ENCODE measurements at places on chromosomes 13 and 19.

DNA sequence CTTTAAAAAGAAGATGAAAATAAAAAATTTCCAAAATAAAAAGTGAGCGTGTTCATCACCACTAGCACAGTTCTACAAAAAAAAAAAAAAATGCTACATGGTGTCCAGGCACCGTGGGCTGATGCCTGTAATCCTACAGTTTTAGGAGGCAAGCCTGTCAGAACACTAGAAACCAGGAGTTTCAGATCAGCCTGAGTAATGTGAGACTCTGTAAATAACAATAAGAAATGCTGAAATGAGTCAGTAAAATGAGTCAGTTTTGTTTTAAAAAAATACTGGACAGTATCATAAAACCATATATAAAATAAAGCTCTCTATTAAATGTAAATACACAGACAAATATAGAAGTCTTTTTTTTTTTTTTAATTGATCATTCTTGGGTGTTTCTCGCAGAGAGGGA is 30.0 kb downstream of the ZNF91 start:
- DNase-seq = no peak

DNA sequence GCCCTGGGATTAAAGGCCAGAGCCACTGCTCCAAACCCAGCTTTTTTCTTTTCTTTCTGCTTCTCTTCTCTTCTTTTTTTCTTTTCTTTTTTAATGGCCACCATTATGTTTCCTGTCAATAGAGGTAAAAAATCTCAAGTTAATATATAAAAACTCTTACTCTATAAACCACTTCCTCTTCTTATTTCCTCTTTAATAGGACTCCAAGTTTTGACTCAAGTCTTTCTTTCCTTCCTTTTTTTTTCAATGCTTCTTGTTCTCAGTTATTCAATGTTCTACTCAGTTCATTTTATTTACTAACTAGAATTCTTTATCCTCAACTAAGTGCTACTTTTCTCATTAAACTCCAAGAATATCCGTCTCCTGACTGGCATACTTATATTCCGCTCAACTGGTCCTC is 27.1 kb upstream of the MYCBP2 start:
- no peak for DNase-seq

DNA sequence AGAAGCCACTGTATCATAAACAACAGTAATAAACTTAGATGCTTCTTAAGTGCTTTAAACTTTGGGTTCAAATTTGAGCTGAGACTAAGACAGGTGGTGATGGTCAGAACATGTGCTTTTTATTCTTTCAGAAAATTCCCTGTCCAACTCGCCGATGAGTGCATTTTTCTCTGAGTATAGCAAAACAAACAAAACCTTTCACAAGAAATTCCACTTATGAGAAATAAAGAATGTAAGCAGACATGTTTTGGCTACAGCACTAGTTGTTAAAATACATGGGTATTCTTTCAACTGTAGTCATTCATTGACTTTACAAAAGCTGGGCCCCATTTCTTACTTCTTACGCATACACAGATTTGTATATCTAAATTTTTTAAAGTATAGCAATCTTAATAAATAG is 125.6 kb downstream of the SPRY2 start:
- DNase-seq = no peak

GRCh38 chr19:58354478-58355030 is 1.3 kb upstream of the A1BG start:
- DNase-seq = no peak

DNA sequence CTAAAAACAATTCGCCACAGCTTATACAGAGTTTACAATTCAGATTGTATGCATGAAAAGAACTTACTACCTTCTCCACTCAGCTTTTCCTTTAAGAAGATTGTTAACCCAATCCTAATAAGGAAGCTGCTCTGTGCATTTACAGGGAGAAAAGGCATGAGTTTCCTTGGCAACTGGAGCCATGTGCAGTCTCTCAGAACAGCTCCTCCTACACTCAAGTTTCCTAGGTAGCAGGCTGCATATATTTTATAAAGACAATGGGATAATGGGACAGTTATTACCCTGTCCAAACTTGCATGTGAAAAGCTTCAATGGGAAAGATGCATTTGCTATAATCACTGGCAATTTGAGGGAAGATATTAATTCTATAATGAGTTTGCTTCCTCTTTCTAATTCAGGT is 125.5 kb upstream of the TRPC4 start:
- no peak for DNase-seq

DNA sequence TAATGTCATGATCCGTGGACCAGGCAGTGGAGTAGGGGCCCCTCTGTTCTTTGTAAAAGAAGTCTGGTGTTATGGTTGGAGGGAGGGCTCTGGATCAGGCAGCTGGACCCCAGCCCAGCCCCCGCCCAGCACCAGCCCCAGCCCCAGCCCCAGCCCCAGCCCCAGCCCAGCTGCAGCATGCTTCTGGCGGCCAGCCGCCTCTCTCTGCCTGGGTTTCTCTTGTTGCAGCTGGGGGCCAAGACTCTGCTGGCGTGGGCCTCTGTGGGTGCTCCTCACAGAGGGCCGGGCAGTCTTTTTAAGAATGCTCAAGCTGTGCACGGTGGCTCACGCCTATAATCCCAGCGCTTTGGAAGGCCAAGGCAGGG is 17.9 kb downstream of the DOT1L start:
- no peak for DNase-seq

- DNase-seq = no peak
Observed at GRCh38 chr19:7641290-7642276, 4.7 kb downstream of the STXBP2 start.

GRCh38 chr19:18044825-18045304 is 36.9 kb downstream of the ARRDC2 start:
- peak; percentile 71 for DNase-seq

GRCh38 chr19:8255426-8256125 is 46.4 kb downstream of the CERS4 start:
- DNase-seq = no peak

DNA sequence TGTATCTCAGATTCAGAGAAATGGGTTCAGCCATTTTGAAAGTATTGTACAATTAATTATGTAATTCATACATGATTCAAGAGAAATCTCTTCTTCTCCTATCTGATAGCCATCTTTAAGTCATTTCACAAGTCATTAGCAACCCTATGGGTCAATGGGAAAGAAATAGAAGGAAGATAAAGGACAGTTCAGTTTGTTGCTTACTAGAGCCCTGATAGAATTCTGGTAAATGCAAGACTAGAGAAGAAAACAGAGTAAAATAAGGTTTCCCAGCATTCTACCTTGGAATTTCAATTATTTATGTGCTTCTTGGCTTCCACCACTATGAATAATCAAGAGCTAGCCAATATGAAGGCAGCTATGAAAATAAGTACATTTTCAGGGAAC is 117.7 kb downstream of the LHFPL6 start:
- DNase-seq = no peak

DNA sequence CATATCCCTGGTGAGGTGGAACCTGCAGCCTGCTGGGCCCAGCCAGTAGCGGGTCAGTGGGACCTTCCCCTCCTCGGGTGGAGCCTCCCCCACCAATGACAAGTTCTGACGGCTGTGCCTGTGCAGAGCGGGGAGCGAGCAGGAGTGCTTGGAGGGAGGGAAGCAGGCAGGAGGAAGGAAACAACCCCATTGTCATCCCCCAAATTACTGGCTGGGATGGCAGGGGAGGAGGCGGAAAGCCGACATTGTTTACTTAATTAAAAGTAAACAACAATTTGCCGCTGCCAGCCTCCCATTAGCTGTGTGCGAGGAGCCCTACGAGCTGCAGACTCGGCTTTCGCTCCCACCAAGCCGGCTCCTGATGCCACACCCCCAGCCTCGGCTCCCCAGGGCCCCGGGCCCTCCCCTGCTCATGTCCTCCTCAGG is 45.5 kb downstream of the LYL1 start:
- DNase-seq = no peak

- DNase-seq = no peak
Observed at GRCh38 chr19:37654118-37654517, 1.1 kb downstream of the ZFP30 start.

DNA sequence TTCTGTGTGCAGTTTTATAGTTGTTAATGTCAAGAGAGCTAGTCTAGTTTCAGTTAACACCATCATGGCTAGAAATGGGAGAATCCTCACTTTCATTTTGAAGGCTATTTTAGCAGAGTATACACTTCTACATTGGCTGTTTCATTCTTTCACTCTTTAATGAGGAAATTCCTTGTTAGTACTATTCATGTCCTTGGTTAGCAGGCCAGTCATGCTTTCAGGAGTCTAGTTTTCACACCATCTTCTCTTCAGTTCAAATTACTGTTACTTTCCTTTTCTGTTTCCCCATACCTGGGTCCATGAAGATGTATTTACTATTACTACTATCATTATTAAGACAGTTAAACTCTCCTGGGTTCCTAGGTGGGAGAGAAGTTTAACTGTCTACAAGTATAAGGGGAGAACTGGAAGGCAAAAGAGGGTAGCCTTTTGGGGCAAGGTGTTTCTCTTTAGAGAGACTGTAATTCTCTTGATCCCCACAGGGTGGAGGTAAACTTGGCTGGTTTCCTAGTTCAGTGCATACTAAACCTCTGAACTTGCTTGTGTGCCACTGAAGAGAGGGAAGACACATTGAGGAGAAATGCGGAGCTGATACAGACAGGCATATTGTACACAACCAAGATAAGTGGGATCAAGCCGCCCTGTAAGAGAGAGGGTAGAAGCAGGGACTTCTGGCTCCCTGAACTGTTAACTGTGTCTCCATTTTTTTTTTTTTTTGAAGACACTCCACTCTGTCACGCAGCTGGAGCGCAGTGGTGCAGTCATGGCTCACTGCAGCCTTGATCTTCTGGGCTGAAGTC is 41.3 kb upstream of the IGFL4 start:
- DNase-seq = no peak

DNA sequence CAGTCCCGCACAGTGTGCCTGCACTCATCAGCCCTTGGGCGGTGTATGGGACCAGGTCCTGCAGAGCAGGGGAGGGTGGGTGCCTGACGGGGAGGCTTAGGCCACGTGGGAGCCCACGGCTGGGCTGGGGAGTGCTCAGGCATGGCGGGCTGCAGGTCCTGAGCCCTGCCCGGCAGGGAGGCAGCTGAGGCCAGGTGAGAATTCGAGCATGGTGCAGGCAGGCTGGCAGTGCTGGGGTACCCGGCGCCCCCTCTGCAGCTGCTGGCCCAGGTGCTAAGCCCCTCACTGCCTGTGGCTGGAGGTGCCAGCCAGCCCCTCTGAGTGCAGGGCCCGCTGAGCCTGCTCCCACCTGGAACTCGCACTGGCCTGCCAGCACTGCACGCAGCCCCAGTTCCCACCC is 630.9 kb upstream of the PCDH20 start:
- DNase-seq = no peak

DNA sequence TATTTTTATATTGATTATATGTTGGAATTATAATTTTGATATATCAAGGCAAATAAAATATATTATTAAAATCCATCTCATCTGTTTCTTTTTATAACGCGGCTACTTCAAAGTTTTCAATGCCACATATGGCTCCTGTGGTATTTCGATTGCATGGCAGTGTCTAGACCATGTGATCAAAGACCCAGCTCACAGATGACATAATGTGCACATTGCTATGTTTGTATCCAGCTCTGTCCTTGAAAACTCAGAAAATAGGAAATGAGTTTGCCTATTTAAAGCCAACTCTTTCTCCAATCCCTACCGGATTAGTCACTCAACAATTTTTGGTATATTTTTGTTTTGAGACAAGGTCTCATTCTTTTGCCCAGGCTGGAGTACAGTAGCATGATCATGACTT is 26.2 kb downstream of the TMTC4 start:
- DNase-seq = no peak

- peak; percentile 38 for DNase-seq
Observed at GRCh38 chr19:56252699-56253422, 19.7 kb upstream of the EDDM13 start.

- DNase-seq = no peak
Observed at GRCh38 chr19:38733493-38734175, 10.6 kb downstream of the CAPN12 start.

GRCh38 chr19:6828306-6828697 is 55.8 kb downstream of the VAV1 start:
- no peak for DNase-seq
